Pancreas (tissue), 10 donors: ENCODE measurements at places on chromosomes 16 and 17. TPM values are rescaled to one million over a fixed set of nuclear protein-coding genes. Genes with fewer than 3 reads are reported as not detected.

The RHOT2 gene
- 260 TPM for polyA plus RNA-seq

GRCh38 chr16:26195225-26195624, 503.5 kb downstream of the HS3ST4 start:
- DNase-seq = no peak

GRCh38 chr16:3070608-3071111, 5.2 kb downstream of the IL32 start:
- DNase-seq = no peak

- no peak for DNase-seq
Measured at GRCh38 chr16:49024896-49025295, 256.7 kb downstream of the CBLN1 start.

GRCh38 chr17:28865946-28866752, 11.3 kb downstream of the ERAL1 start:
- no peak for DNase-seq

The FAM171A2 gene
- polyA plus RNA-seq = 1.3 TPM

GRCh38 chr17:75683583-75683982, 16.4 kb downstream of the SAP30BP start:
- no peak for DNase-seq

The DOC2B gene
- polyA plus RNA-seq = 12.1 TPM

- no peak for DNase-seq
Measured at GRCh38 chr16:50441486-50442157, 72.8 kb upstream of the BRD7 start.

DNA sequence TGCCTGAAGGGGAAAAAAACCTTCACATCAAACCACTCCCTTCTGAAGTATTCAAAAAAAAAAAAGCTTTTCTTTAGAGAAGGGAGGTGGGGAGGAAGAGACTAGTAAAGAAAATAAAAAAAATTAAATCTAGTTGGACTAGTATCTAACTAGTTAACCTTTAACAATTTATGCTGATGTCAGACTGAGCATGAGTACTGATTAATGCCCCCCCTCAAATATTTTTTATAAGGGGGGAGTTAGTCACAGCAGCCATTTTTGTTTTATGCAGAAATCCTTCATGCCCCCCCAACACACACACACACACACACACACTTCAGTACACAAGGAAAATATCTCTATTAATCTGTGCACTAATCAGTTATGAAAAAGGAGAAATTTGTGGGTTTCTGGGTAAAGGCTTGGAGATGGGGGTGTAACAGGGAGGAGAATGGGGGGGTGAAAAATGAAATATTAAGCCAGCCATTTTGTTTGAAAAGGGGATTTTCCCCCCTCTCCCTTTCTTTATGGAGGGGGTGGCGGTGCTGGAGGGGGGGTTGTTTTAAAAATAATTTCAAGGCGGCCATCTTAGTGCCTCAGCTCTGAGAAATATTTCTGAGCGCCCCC, 4.7 kb upstream of the CHD3 start:
- DNase-seq = no peak

DNA sequence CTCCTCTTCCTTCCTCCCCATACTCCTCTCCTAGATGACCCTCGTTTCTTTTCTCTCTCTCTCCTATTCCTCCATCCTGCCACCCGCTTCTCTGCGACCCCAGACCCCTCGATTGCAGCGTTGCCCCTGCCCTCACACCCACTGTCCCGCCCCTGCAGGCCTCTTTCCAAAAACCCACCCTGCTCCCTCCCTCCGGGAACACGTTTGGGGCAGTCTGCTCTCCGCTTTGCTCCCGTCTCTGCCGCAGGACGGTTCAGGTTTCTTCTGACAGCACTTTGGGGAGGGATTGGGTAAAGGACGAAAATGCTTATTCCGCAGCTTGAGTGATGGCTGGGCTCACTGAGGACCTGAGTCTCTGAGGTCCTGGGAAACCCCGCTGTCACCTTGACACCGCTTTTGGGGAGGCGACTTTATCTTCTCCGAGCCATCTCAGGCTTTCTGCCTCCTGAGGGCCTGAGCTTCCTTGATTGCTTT, 690 bp downstream of the NDE1 start:
- peak; percentile 64 for DNase-seq

GRCh38 chr17:71902894-71903506, 217.8 kb upstream of the SOX9 start:
- DNase-seq = no peak

DNA sequence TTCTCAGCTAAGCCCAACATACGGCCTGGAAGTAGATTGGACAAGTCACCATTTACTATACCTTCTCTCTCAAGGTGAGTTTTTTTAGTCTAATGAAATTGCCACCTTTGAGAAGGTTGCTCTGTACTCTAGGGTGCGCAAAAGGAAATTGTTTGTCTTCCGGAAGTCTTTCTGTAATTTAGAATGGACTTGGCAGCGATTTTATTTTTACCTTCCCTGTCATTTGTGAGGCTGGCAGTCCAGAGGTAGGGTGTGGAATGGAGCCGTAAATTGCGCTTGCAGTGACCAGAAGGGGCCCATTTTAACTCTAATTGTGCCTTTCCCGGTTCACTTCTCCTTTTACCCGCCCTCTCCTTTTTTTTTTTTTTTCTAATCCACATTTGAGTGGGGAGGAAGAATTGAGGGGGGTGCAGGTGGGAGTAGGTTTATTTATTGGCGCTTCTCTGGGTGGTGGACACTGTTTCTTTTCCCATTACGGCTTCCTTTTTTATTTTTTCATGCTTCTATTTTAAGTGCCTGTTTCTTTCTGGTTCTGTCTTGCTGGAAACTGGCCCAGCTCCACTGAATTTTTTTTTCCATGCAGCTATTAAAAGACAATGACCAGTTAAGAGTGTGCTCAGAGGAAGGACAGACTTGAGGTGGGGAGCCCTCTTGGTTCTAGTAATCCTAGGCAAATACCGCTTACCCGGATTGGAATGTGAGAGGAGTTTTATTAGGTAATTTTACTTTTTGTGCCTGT, 89.7 kb upstream of the CLEC18A start:
- DNase-seq = no peak

DNA sequence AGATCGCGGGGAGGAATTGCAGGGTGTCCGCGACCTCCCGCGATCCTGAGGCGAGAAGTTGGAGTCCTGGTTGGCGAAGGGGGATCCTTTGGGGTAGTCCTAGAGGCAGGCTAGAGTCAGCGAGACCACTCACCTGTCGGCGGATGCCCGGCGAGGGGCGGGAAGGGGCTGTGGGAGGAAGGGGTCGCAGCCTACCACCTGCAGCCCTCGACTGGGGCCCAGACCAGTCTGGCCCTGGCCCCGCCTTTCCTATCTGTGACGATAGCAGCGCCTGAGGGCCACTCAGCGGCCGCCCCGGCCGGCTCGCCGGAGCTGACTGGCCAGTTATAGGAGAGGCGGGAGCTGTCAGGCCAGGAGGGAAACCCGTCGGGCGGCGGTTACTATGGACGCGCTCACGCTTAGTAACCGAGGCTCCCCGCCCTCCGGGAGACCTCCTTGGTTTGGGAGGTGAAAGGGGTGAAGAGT, at the start of gene TEKT3:
TSS of gene TEKT3 (minus strand) at position 213 of the 465 bp plus-strand sequence. CDS start 10,012 bp downstream, outside the sequence.
- peak; percentile 92 for DNase-seq

GRCh38 chr17:55283256-55283965, 18.7 kb downstream of the HLF start:
- DNase-seq = no peak

The ATP2C2 gene
- polyA plus RNA-seq = 2.8 TPM

DNA sequence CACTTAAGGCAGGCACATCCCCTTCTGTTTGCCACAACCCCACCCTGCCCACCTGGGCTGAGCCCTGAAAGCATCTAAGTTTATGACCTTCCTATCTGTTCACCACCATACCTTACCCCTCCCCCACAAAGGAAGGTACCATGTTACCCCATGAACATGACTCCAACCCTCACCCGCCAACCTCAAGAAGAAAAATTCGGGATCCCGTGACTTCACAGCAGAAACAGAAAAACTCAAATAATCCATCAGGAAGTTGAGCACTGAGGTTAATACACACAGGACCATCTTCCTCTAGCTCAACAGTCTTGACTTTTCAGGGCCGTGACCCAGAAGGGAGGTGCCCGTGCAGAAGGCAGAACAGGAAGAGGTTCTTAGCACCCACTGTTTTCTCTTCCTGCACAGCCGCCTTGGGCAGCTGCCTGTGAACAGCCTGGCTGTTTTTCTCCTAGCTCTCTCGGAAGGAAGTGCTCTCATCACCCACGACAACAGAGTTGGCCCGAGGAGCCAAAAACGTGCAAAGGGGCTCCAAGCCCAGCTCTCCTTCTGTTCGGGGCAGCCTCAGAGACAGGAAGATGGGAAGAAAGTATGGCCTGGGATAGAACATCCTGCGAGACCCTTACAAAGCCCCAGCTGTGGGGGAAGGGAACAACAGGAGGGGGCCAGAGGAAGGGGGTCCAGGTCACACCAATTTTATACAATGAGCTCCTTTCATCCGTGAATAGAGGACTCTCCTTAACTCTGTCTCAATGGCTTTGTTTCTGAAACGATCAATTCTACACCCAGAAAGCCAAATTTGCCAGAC, 101.1 kb downstream of the XYLT1 start:
- DNase-seq = no peak

The WFIKKN1 gene
- 2.6 TPM for polyA plus RNA-seq

GRCh38 chr17:78123258-78123929, 5.2 kb downstream of the TMC6 start:
- DNase-seq = no peak

DNA sequence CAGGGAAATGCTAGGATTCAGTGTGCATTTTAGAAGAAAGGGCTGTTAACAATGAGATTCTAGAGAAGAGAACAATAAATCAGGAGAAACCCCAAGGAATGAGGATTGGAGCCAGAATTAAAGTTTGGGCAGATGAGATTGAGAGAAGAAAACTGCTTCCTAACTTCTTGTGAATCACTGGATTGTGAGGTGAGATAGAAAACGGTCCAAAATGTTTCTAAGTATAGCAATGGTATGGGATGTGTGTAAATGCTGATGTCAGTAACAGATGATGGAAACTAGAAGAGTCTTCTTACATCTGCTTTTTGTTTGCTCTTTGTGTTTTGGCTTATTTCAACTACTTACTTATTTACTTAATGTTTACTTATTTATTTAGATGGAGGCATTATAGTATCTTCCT, 123.0 kb downstream of the KCNJ2 start:
- DNase-seq = no peak

The GLP2R gene
- 1.2 TPM for polyA plus RNA-seq

The PSMB3 gene
- 107 TPM for polyA plus RNA-seq

GRCh38 chr17:2947588-2947950, 115.8 kb downstream of the OR1D5 start:
- DNase-seq = no peak

- DNase-seq = no peak
Measured at GRCh38 chr17:72378414-72379390, 257.9 kb downstream of the SOX9 start.

- peak; percentile 78 for DNase-seq
Measured at GRCh38 chr16:3009568-3010390, 2.9 kb upstream of the CLDN9 start.

The AURKB gene
- 0.40 TPM for polyA plus RNA-seq
